ENCODE measurements at places on chromosomes 6 and 20.

GRCh38 chr20:48600470-48600945 lies 227.3 kb downstream of the PREX1 start:
- DNase-seq: no peak

DNA sequence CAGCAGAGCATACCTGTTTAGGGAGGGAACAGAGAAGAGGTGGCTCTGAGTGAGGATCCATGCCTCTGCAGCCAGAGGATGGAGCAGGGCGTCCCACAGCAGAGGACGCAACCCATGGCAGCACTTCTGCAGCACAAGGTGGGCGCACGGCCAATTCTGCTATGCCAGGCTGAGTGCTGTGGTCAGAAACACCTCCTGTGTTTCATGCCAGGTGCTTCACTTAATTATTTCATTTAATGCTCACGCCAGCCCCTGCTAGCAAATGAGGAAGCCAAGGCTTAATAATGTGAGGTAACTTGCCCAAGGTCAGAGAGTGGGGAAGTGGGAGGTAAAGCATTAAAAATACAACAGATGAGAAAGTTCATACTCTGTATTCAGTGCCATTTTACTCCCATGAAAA lies 68.5 kb upstream of the PTGIS start:
- no peak for DNase-seq

- DNase-seq: no peak
These were observed 12.0 kb downstream of the LPIN3 start for GRCh38 chr20:41352666-41353065.

DNA sequence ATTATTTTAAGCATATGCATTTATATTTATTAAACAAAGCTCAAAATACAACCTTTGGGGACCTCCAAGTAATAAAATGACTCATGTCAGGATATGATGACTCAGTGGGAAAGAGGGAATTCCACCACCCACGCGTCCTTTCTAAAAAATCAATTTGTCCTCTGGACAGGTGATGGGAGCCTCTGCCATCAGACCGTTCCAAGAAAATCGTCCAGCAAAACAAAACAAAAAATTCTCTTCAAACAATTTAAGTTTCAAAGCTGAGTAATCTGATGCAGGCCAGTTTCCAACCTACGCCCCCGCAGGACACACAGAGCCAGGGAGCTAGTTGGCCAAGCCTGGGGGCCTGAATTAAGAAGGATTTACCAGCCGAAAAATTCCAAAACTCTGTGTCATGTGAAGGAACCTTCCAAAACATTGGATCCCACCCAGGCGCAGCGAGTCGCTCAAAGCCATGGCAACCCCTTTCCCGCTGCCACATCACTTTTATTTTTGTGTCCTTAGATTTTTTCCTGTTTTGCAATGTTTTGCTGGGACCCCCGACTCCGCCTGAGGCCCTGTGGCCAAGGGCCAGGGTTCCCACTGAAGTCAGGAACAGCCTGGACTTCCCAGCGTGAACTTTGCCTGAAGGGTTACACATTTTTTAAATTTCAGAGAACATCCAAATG lies 95.3 kb downstream of the NFATC2 start:
- DNase-seq: no peak

DNA sequence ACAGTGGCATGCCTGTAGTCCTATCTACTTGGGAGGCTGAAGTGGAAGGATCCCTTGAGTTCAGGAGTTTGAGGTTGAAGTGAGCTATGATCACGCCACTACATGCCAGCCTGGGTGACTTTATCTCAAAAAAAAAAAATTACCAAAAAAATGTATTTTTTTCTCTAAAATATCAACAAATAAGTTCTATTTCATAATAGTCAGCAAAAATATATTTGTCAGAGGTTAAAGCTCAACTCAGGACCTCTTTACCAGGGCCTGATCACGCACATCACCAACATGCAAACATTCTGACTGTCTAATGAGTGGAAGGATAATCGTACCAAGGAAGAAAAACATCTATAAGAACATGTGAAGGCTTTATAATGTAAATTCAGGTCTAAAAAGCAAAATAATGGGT lies 387.0 kb downstream of the SYNE1 start:
- DNase-seq: no peak

DNA sequence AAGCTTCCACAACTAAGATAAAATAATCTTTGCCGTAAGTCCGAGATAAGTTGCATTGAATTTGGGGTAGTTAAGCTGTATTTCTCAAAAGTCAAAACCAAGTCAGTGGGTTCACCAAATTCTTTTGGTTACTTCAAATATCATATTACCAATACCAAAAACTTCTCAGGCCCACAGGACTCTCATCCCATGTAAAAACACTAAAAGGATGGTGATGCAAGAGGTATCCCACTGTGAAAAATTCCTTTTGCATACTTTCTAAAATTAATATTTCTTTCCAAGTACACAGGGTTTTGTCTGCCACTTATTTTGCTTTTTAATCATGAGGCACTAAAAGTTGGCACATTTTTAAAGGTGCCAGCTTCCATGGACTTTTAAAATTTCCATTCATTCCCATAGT lies 151.3 kb downstream of the GJA10 start:
- DNase-seq: no peak

DNA sequence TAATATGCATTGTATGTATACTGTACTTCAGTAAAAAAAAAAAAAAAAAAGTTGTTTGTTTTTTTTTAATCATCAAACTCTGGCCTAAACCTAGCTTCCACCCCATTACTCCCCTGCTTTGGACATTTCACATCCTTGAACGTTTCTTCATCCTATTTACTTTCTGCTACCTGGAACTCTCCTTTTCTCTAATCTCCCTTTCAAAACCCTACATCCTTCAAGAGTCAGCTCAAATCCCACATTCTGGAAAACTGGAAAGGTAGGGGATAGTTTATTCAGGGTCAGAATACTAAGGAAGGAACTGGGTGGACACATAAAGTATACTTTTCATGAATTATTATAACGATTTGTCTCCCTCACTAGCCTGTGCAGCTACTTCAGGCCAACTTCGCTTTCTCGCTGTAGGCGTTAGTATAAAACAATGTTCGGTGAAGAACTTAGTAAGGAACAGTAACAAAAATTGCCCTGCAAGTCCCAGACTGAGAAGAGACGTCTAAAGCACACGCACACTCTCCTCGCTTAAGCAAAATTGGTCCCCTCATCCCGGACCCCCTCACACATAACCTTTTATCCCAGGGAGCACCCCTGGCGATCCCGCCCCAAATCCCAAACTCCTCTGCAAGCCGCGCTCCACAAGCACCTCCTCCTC lies 775 bp downstream of the PIGU start:
- no peak for DNase-seq

GRCh38 chr6:100103194-100103593 lies 109.2 kb upstream of the MCHR2 start:
- DNase-seq: no peak

- DNase-seq: peak; percentile 50
These were observed 11.2 kb downstream of the SLC35A1 start for GRCh38 chr6:87483929-87484328.

DNA sequence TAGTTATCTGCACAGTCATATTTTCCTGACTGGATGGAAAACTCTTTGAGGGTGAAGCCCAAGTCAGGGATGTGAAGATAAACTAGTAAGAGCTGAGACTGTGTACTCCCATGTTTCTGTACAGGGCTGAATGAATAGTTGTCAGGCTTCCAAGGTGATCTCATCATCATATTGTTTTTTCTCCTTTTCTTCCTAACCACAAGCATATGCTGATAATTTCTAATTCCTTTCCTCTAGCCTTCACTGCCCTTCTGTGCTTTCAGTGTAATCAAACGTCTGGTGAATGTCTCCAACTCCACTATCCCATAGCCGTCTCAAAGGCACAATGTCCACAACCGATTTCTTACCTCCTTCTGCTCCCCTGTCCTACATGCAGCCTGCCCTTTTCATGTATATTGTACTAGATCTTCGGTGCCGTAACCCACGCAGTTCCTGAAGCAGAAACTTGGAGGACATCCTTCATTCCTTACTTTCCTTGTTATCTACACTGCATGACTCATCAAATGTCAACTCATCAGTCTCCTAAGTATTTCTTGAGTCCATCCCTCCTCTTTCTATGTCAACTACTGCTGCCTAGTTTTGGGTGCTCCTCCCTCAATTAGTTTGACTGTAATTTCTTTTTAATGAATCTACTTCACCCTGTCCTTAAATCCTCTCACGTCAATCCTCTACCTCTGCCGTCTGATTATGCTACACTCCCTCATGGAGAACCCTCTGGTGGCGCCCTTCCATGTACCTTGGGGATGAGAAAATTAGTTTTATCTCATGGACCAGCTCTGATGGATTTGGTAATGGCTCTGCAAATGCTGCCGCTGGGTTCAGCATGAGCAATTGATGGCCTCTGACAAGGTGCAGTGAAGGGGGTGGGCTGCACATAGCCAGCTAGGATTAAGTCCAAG lies 21.9 kb downstream of the NCOA7 start:
- DNase-seq: no peak

DNA sequence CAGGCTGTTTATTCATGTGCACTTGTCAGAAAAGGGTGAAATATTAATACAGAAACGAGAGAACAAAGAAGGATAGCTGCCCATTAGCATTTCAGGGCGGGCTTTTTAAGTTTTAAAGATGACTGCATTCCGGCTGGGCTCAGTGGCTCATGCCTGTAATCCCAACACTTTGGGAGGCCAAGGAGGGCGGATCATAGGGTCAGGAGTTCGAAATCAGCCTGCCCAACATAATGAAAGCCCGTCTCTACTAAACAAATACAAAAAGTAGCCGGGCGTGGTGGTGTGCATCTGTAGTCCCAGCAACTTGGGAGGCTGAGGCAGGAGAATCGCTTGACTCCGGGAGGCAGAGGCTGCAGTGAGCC lies 130.5 kb downstream of the HFE start:
- no peak for DNase-seq

- no peak for DNase-seq
These were observed 100.5 kb downstream of the LMBRD1 start for GRCh38 chr6:69696273-69696672.

DNA sequence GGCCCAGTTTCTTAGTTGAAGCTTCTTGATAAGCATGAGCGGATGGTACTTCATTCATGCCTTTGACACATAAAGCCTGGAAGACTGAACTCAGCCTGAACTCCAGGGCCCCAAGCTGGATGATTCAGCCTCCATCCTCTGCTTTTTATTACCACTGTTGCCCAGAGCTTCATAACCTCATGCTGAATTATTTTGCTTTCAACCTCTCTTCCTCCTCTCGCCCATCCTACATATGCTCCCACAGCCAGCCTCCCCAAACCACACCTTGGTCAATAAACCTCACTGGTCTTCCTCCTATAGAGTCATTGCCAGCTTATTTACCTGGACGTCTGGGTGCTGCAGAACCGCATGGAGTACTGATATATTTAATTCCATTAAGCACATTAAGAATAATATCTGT lies 59.4 kb downstream of the SLC35B3 start:
- DNase-seq: no peak

DNA sequence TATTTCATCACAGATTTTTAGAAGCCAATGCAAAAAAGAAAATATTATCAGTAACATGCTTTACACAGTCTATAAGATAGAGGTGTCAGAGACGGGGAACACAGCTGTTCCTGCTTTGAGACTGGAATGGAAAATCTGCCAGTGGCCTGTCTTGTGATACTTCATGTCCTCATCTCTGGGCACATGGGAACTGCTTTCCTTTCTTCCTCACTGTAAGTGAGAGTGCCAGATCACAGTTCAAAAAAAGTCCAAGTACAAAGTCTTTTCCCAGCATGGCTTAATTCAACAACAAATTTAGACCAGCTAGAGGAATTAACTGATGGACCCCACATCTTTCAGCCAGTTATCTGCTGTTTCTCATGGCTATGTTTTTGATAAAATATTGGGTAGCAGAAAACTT lies 490.4 kb downstream of the CDKAL1 start:
- DNase-seq: no peak

- no peak for DNase-seq
These were observed 2.6 kb upstream of the TBX18 start for GRCh38 chr6:84766799-84767525.

GRCh38 chr20:19015351-19016139 lies 196.9 kb upstream of the SLC24A3 start:
- DNase-seq: no peak

GRCh38 chr6:20402342-20403069 lies 827 bp downstream of the E2F3 start:
- peak; percentile 39 for DNase-seq

GRCh38 chr6:136544326-136544725 lies 5.9 kb downstream of the MAP7 start:
- no peak for DNase-seq

DNA sequence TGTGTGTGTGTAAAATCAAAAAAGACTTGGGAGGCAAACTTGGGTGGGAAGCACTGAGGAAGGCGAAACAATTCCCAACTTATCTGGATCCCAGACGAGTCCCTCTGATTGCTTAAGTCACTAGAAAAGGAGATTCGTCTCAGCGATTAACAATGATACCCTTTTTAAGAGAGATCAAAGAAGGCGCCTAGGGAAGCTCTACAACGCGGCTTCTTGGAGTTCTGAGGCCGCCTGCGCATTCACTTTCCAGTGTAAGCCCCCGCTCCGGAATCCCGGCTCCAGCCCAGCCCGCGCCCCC lies 8.7 kb upstream of the TBX18 start:
- peak; percentile 16 for DNase-seq

GRCh38 chr6:118993803-118994251 lies 58.9 kb upstream of the MCM9 start:
- DNase-seq: no peak

GRCh38 chr6:169337886-169338445 lies 84.3 kb upstream of the THBS2 start:
- DNase-seq: no peak

- no peak for DNase-seq
These were observed 19.6 kb upstream of the MAS1L start for GRCh38 chr6:29507319-29507718.

DNA sequence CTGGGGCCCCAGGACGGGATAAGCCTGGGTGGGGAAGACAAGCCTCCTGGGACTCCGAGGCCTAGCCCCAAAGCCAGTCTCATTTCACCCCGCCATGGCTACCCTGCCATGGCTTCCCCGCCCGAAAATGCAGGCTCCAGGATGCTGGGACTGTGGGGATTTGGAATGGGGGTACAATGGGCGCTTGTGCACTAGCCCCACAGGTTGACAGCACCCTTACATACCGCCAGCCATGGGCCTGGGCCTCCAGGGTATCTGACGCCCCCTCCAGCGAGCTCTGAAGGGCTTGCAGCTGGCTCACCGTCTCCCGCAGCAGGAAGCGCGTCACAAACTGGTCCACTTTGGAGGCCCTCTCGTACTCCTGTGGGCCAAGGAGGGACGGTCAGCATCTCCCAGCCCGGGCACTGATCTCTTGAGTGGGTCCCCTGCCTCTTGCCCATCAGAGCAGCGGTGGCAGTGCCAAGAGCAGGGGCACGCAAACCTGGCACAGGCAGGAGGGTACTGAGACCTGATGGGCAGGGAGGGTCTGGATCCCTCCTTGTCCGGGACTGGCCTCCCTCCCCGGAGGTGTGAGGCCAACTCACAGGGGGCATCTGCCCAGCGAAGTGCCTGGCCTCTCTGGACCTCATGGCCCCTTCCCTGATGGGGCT lies 2.0 kb upstream of the C20orf144 start:
- DNase-seq: no peak

Measured in iPS-NIHi11 (cell line).